ENCODE measurements at places on chromosomes 5 and 9.
A peak's percentile ranks its signal among the peaks of the same experiment; 100 is the strongest.

GRCh38 chr5:142301540-142301939 is 23.3 kb downstream of the SPRY4 start:
- H3K4me3 ChIP-seq, result no peak overlapping the region
- no peaks in the 10 kb centered on the region for H3K36me3 ChIP-seq
- no peaks in the 10 kb centered on the region for H3K4me1 ChIP-seq

DNA sequence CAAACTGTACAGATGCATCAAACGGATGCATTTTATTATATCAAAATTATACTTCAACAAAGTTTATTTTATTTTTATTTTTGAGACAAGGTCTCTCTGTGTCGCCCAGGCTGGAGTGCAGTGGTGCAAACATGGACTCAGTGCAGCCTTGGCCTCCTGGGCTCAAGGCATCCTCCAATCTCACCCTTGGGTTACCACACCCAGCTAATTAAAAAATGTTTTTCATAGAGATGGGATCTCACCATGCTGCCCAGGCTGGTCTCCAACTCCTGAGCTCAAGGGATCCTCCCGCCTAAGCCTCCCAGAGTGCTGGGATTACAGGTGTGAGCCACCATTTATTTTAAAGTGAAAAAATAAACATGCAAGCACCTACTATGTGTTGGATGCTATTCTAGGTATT is 40.1 kb upstream of the STXBP1 start:
- no peak overlapping the region for H3K27ac ChIP-seq
- H3K4me1 ChIP-seq, result peaks cover 24% of the 10 kb centered on the region
- no peaks in the 10 kb centered on the region for H3K36me3 ChIP-seq
- no peaks in the 10 kb centered on the region for H3K27me3 ChIP-seq
- no peak overlapping the region for H3K4me3 ChIP-seq

GRCh38 chr5:159504857-159505304 is 174.6 kb upstream of the IL12B start:
- no peak for DNase-seq
- no peaks in the 10 kb centered on the region for H3K4me1 ChIP-seq
- no peak overlapping the region for H3K4me3 ChIP-seq
- H3K27ac ChIP-seq, result no peak overlapping the region
- no peaks in the 10 kb centered on the region for H3K36me3 ChIP-seq

- no peak overlapping the region for H3K4me3 ChIP-seq
- peak; percentile 70 for DNase-seq
- no peak overlapping the region for H3K27ac ChIP-seq
- no peaks in the 10 kb centered on the region for H3K36me3 ChIP-seq
- no peaks in the 10 kb centered on the region for H3K27me3 ChIP-seq
These were observed 244.0 kb downstream of the EPB41L4A start for GRCh38 chr5:112174959-112175594.

- H3K27ac ChIP-seq, result peak overlapping the region; percentile 74
- H3K27me3 ChIP-seq, result no peaks in the 10 kb centered on the region
- peak overlapping the region; percentile 85 for H3K4me3 ChIP-seq
- H3K36me3 ChIP-seq, result peaks cover 3% of the 10 kb centered on the region
- peaks cover 38% of the 10 kb centered on the region for H3K4me1 ChIP-seq
These were observed 577 bp downstream of the TUT7 start for GRCh38 chr9:86353655-86354010.

GRCh38 chr5:125100951-125101350 is 354.5 kb upstream of the ZNF608 start:
- H3K4me1 ChIP-seq, result no peaks in the 10 kb centered on the region
- H3K27me3 ChIP-seq, result no peaks in the 10 kb centered on the region
- DNase-seq, result no peak
- no peak overlapping the region for H3K27ac ChIP-seq
- no peak overlapping the region for H3K4me3 ChIP-seq

DNA sequence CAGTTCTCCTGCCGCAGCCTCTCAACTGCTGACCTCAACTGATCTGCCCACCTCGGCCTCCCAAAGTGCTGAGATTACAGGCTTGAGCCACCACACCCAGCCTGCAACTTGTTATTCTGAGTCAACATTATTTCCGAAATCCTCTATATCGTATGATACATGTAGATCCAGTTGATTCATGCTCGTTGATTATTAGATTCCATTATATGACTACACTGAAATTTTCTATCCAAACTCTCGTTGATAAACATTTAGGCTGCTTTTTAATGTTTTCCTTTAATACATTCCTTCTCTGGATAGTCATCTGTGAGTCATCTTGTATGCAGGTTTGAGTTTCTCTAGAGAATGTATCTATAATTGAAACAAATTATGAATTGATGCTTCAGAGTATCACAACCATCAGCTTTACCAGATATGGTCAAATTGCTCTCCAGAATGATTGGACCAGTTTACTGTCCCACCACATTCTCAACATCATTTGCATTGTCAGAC is 4.1 kb downstream of the CDK7 start:
- peaks cover 11% of the 10 kb centered on the region for H3K36me3 ChIP-seq
- H3K4me1 ChIP-seq, result peaks cover 6% of the 10 kb centered on the region
- no peak for DNase-seq
- no peak overlapping the region for H3K4me3 ChIP-seq
- no peaks in the 10 kb centered on the region for H3K27me3 ChIP-seq

DNA sequence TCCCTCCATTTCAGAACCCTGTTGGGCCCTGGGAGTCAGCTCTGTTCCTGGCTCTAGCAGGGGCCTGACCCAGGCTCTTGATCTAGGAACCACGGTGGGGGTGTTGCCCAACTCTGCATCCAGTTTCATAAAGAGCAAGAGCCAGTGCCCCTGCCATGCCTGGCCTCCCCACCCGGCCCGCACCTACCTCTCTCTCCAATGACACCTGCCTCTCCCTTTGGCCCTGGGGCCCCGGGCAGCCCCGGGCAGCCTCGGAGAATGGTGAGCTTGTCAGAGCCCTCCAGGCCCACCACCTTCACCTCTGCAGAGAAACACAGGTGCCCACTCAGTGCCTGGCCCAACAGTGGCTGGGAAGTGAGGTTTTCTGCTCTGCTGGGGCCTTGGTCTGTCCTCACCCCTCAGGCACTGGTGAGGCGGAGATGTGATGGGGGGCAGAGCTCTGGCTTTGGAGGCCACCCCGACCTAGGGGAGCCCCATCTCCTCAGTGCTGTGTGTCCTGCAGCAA is 1.5 kb downstream of the FCN1 start:
- peaks cover 5% of the 10 kb centered on the region for H3K4me1 ChIP-seq
- H3K27ac ChIP-seq, result no peak overlapping the region
- H3K36me3 ChIP-seq, result no peaks in the 10 kb centered on the region
- no peak overlapping the region for H3K4me3 ChIP-seq
- no peak for DNase-seq
- H3K27me3 ChIP-seq, result peaks cover 15% of the 10 kb centered on the region

- no peaks in the 10 kb centered on the region for H3K4me1 ChIP-seq
- H3K27ac ChIP-seq, result no peak overlapping the region
These were observed 433.9 kb upstream of the SLC30A5 start for GRCh38 chr5:68659881-68660280.

Measured in B cell (primary cell).